ENCODE measurements at places on chromosomes 3 and 15.

- no peak for DNase-seq
These were observed 60.9 kb upstream of the PYGO1 start for GRCh38 chr15:55649058-55649423.

GRCh38 chr3:183008800-183009199 lies 28.5 kb upstream of the DCUN1D1 start:
- no peak for DNase-seq

DNA sequence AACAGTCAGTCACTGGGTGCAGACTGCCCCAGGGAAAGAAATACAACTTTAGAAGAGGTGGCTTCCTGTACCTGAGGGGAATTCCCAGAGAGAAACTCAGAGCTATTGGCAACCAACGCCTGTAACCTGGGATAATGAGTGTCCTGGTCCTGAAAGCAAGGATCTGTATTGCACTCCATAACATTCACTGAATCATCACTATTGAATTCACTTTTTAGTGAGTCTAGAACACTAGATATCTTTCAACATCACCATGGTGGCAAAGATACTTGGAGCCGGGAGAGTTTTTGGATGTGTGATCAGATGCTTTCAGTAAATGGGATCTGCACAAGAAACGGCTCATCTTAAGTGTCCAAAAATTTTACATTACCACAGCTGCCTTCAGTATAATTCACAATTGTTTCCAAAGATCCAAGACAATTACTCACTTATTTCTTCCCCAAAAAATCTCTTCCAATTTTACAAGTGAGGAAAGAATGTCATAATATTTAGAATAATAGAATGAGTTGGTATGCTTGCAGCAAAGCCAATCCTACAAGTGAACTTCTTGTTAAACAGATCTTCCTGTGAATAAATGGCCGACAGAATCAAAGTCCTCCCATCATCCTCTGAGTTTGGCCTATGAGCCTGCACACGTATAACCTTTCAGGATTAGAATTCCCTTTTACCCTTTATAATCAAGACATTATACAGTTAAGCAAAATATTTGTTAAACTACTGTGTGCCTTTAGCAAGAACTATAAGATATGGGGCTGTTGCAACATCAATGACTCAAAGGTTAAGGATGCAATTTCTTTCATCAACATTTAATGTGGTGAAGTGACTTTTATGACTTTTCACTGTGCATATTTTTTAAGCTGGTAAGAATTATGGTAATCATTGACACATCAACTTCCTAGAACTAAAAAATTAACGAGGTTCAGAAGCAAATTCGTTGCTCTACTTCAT lies 243.3 kb upstream of the COL8A1 start:
- no peak for DNase-seq

DNA sequence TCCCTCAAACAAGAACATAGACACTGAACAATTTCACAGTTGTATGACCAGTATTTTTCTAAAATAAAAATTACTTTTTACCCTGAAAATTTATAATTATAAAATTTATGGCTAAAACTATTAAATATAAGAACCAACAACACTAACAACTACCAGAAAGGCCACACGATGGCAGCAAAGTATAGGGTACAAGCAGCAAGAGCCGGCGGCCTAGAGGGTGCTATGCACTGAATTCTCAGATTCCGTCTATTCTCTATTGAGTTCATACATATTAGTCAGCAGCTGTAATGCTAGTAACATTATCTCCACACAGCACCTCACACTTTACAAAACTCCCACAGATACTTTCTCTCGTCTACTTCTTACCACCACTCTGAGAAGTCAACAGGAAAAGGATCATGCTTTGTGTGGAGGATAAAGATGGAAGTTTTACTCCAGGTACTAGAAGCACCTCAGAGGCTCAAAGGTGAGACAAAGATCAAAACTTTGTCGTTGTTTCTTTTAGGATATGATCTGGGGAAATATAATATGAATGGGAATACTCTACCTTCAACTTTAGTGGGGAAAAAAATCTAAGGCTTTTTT lies 160.5 kb downstream of the FGF12 start:
- no peak for DNase-seq

GRCh38 chr3:116037954-116038911 lies 407.1 kb downstream of the LSAMP start:
- no peak for DNase-seq

GRCh38 chr3:85176799-85177198 lies 218.0 kb downstream of the CADM2 start:
- no peak for DNase-seq

DNA sequence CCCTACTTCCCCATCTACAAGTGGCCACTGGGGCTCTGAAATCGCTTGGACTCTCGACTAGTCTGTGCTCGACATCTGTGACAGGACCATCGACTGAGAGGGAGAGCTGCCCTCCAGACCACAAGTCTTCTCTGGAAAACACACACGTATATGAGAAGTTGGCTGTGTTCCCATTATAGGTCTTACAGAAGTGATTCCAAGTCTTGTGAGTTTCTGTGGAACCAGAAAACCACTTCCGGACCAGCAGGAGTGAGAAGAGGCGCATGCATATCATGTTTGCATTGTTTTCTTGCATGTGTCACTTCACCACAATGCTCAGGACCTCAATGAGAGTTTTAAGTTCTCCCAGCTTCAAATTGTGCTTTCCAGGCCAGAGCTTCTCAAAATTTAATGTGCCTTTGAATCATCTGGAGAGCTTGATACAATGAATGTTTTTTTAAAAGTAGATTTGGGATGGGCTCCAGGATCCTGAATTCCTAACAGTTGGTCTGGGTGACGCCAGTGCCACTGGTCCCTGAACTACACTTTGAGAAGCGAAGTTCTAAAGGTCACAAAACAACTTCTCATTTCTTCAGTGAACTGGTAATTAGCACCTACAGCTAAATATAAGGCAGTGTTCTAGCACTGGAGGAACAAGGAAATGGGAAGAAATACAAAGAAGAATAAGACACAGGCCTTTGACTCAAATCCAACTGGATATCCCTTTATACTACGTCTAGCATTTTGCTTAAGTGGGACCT lies 15.7 kb downstream of the LIPC start:
- no peak for DNase-seq

DNA sequence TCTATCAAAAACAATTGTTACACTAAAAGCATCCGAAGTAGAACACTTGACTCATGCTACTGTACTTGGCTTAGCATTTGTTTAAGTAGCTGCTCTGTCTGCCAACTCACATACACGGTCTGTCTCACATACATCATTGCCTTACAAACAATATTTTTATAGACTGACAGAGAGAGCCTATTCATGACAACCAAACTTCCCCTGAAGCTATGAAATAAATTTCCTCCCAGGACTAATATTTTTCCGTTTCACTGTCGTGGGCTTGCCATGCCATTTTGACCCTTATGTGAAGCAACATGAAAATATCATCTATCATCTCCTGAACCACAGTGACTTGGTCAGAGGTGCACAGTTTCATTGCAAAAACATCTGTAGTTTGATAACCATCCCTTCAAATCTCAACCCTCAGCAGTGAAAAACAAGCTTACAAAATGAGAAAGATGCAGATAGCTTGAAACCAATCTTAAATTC lies 66.5 kb upstream of the PYGO1 start:
- DNase-seq, result no peak

DNA sequence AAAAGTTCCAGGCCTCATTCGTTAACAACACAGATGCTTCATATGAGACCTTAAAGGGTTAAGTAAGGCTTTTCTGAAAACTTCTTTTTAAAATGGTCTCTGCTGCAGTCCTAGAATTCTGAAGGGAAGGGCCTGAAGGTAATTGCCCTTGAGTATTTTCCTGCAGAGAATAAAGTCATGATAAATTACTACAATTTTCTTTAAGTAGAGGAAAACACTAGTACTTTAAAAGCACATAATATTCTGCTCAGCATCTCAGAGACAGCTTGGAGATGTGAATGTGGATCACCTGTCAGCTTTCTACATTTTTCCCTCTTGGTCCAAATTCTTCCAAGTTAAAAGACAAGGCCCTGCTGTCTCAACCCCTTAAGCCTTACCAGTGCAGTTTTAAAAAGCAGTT lies 419.5 kb downstream of the MFSD1 start:
- DNase-seq, result no peak

- DNase-seq, result no peak
These were observed 79.7 kb upstream of the SMAD3 start for GRCh38 chr15:66985653-66986052.

Data from immature natural killer cell (primary cell).